Naive thymus-derived CD4-positive, alpha-beta T cell (primary cell): ENCODE measurements at places on chromosomes 2 and 18. TPM values are rescaled to one million over a fixed set of nuclear protein-coding genes. Genes with fewer than 3 reads are reported as not detected.

GRCh38 chr18:26888259-26888658 lies 22.8 kb upstream of the AQP4 start:
- no peak for DNase-seq

- DNase-seq = no peak
Measured at GRCh38 chr2:118242216-118242615, 153.9 kb downstream of the INSIG2 start.

DNA sequence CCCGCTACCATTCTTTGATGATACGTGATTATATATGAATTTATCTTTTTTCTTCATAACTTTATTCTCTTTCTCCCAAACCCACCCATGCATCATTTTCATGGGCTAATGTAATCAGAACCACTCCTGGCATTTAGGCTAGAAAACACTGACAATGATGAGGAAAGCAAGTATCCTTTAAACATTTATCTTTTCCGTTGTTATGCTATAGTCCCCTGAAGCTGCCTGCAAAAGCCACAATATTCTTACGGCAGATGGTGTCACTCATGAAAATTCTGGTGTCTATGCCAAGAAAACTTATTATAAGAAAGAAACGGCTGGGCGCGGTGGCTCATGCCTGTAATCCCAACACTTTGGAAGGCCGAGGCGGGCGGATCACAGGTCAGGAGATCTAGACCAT lies 221.8 kb upstream of the CTAGE1 start:
- no peak for DNase-seq

GRCh38 chr2:112626604-112627059 lies 19.1 kb upstream of the SLC20A1 start:
- peak; percentile 51 for DNase-seq

- DNase-seq = no peak
Measured at GRCh38 chr2:72846171-72847095, 20.6 kb upstream of the EXOC6B start.

TNFAIP6 gene
- not detected for polyA plus RNA-seq

DNA sequence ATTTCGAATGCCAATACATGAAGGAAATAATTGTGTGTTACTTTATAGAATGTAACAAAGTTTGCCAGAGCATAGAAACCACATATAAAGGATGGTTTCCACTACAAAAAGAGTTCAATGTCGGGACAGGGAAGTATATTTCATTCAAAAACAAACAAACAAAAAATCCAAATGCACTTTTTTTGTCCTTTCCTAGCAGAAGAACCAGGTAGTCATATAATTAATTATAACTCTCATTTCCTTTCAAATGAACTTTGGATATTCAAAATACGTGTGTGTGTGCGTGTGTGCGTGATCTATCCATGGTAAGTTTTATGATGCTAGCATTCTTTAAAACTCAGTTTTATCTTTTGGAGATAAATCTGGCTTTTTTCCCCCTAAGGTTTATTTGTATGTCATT lies 8.3 kb downstream of the FN1 start:
- DNase-seq = no peak

GRCh38 chr2:9549420-9549819 lies 6.2 kb downstream of the ADAM17 start:
- no peak for DNase-seq

- no peak for DNase-seq
Measured at GRCh38 chr2:241302083-241302482, 13.4 kb downstream of the HDLBP start.

- no peak for DNase-seq
Measured at GRCh38 chr2:164661349-164661748, 40.1 kb upstream of the GRB14 start.

FBXO36 gene
- polyA plus RNA-seq = 1.2 TPM

DNA sequence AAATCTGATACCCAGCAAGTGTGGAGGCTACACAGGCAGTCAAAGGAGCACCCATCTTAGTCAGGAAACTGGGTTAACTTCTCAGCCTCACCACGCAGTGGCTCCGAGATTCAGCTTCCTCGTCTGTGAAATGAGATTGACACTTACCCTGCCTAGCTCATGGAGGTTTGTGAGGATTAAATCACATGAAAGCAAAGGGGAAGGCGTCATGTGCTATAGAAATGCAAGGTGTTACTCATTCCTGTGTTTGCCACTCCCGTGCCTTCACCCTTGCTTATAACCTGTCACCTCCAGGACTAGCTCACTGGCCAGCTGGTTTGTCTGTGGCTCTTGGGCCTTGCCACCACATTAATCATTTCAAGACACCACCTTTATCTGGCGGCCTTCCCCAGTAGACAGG lies 118.9 kb upstream of the FOSL2 start:
- DNase-seq = no peak

DNA sequence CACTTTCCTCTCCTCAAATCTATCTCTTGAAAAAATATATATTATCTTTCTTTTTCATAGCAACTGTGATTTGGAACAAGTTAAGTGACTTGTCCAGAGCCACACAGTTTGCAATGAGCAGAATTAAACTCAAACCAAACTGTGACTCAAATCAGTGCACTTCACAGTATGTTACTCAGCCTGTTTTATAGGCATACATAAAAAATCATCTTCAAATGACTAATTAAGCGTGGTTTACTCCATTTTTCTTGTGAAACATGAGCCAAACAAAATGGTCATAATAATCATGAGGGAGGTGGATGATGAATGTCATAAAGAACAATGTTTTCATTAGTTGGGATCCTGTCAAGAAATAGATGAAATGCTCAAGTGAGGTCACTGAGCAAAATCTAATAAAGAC lies 6.1 kb upstream of the CCDC178 start:
- no peak for DNase-seq

- DNase-seq = no peak
Measured at GRCh38 chr2:233832869-233833311, 21.4 kb downstream of the HJURP start.

- no peak for DNase-seq
Measured at GRCh38 chr2:189425676-189426075, 15.6 kb upstream of the WDR75 start.

GLI2 gene
- not detected for polyA plus RNA-seq

GRCh38 chr18:24267878-24268277 lies 129.0 kb downstream of the CABYR start:
- DNase-seq = no peak

GRCh38 chr2:192060161-192060560 lies 134.6 kb downstream of the TMEFF2 start:
- DNase-seq = no peak

GRCh38 chr2:97743913-97744312 lies 30.5 kb downstream of the ZAP70 start:
- no peak for DNase-seq

DNA sequence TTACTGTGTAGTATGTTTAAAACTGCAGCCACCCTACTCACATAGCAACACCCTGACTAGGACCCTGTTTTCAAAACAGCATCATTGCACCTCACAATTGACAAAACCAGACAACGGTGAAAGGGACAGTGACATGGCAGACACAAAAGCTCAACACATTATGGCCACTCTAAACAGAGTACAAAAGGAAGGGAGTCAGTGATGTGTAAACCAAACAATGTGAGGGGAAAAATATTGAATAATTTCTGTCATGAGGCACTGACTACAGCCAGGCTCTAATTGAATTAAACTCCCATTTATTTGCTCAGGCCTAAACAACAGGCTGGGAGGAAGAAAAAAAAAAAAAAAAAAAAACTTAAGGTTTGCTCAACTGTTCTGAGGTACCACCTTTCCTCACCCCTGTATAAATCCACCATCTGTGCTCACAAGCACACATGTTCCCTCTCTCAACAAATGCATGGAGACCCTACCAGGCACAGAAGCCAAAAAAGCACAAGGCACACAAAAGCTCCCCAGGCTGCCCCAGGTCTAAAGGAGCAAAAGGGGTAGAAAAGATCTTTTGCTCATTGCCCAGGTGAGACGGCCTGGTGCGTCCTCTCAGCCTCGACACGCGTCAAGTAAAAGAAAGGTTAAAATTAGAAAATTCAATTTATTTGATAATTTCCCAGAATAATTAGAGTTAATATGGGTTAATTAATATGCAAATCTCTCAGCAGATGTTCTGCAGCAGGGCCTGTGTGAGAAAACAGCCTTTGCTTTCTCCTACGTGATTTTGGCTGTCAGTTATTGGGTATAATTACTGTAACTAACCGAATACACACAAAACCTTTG lies 80.9 kb downstream of the ZEB2 start:
- DNase-seq = no peak

GRCh38 chr2:199160081-199160480 lies 297.7 kb downstream of the SATB2 start:
- no peak for DNase-seq

ERCC3 gene
- 15.9 TPM for polyA plus RNA-seq

C2orf80 gene
- polyA plus RNA-seq = not detected

- DNase-seq = no peak
Measured at GRCh38 chr18:46042571-46043123, 29.4 kb downstream of the PSTPIP2 start.

SH3RF3 gene
- 3.5 TPM for polyA plus RNA-seq

DNA sequence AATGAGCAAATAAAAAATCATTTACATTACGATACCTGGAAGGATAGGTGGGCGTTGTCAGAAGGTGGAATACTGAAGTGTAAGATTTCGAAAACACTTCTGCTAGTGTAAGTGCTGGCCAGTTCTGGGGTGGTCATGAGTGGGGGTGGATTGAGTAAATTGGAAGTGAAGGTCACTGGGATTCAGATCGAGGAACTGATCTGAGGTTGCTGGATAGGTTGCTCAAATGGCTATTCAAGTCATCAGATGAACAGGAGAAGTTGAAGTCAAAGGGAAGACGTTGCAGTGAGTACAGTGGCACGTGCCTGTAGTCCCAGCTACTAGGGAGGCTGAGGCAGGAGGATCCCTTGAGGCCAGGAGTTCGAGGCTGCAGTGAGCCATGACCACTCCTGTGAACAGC lies 95.7 kb downstream of the MALT1 start:
- DNase-seq = no peak

C1QL2 gene
- not detected for polyA plus RNA-seq

GRCh38 chr2:72851333-72851732 lies 25.5 kb upstream of the EXOC6B start:
- DNase-seq = no peak

DNA sequence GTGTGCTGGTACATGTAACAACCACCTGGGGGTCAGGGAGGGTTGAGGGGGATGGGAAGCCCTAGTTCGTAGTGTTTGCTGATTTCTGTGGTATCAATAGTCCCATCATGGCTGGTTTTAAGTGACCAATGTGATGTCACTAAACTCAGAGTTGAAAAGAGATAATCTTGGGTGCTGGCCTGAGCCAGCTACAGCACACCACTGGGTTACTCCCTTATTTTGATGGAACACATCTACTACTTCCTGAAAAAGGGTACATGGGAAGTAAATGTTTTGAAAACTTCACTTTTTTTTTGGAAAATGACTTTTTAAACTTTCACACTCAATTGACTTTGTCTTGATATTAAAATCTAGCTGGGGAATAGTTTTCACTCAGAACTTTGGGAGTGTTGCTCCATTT lies 87.0 kb upstream of the CXCR4 start:
- DNase-seq = no peak

DNA sequence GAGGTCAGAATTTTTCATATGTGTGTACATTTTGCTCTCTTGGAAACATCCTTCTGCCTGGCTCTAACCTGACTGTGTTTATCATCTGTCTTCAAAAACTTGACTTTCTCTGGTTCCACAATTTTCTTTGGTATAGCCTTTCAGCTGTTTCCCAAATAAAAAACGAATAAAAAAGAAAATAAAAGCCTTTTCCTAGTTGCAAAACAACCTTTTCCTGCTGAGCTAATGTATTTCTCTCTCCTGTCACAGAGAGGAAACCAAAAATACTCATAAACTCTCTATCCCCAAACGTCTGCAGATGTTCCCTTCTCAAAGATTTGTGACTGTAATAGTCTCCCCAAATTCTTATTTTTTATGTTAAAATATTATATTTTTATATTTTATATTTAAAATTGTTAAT lies 505.3 kb upstream of the SLC39A10 start:
- DNase-seq = no peak

FAM168B gene
- polyA plus RNA-seq = 36.3 TPM

- no peak for DNase-seq
Measured at GRCh38 chr2:39027421-39027820, 93.4 kb downstream of the SOS1 start.

NYAP2 gene
- polyA plus RNA-seq = not detected

IFIH1 gene
- 18.4 TPM for polyA plus RNA-seq

LYG2 gene
- not detected for polyA plus RNA-seq

KCNG2 gene
- polyA plus RNA-seq = not detected

DNA sequence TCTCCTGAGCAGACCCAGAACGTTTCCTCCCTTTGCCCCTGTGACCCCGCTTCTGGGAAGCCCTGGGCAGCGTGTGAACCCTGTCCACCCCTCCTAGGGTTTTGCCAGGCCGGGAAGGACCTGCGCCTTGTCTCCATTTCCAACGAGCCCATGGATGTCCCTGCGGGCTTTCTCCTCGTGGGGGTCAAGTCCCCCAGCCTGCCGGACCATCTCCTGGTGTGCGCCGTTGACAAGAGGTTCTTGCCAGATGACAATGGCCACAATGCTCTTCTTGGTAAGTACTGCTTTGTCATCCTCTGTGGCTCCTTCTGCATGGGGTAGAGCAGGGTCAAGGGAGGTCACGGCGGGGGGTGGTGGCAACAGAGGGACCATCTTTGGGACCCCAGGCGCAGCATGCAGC lies 32.5 kb downstream of the GREB1 start:
- DNase-seq = no peak

GRCh38 chr2:160353166-160353565 lies 140.4 kb downstream of the RBMS1 start:
- peak; percentile 14 for DNase-seq

- DNase-seq = no peak
Measured at GRCh38 chr2:169118060-169118459, 48.7 kb downstream of the DHRS9 start.
